Left forelimb (tissue), 1 donor: ENCODE measurements at places on chromosomes 4 and X.

DNA sequence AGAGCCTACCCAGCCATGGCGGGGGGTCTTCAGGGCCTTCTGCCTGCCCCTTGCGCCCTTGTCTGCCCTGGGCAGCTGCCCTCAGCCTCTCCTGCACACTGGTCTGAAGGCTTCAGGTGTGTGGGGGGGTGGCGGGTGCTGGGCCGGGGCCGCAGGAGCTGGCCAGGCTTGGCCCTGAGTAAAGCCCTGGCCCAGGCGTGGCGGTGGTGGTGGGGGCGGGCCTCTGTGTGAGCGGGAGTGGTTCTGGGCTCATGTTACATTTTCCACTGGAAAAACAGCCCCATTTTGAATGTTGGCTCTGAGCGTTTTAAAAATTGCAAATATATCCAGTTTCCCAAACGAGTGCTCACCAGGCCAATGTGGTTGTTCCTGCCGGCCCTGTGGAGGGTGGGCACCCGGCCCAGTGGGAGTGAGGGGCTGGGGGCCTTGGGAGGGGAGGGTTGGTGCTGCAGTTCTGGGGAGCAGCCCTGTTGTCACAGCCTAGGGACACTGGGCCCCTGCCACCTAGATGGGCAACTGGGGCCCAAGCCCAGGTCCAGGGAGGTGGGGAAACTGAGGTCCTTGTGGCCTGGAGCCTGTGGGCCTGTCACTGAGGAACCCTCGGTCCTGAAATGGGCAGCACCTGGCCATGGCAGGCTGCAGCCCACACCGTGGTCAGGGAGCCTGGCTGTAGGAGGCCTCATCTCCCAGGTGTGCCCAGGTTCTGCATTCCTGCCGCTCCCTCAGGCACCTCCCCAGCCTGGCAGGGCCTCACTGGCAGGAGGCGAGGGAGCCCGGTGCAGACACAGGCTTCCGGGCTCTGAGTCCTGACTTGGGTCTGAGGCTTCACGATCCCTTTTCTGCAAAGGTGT is 28.3 kb downstream of the FGFRL1 start:
- DNase-seq: no peak

DNA sequence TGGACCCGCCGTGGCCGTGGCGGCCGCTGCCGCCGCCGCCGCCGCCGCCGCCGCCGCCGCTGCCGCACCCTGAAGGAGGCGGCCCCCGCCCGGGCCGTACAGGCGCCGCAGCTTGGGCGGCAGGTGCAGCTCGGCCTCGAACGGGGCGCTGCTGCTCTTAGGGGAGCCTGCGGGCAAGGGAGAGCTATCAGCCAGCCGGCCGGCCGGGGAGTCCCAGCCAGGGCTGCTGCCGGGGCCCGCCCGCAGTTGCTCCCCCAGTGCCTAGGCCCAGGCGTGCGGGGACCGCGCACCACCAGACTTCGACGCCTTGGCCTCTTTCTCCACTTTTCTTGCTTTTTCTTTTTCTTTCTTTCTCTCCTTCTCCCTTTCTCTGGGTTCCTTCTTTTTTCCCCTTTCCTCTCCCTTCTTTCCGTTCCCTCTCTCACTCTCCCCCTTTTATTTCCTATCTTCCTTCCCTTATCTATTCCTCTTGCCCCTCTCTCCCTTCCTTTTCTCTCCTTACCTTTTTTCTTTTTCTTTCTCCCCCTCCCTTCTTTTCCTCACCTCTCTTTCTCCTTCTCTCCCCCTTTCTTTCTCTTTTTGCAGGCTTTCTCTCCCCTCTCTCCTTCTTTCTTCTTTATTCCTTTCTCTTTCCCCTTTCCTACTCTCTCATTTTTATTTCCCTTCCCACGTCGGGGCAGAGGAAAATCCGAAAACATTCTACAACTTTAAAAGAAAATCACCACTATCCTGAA is 2.0 kb downstream of the ARX start:
- no peak for DNase-seq

DNA sequence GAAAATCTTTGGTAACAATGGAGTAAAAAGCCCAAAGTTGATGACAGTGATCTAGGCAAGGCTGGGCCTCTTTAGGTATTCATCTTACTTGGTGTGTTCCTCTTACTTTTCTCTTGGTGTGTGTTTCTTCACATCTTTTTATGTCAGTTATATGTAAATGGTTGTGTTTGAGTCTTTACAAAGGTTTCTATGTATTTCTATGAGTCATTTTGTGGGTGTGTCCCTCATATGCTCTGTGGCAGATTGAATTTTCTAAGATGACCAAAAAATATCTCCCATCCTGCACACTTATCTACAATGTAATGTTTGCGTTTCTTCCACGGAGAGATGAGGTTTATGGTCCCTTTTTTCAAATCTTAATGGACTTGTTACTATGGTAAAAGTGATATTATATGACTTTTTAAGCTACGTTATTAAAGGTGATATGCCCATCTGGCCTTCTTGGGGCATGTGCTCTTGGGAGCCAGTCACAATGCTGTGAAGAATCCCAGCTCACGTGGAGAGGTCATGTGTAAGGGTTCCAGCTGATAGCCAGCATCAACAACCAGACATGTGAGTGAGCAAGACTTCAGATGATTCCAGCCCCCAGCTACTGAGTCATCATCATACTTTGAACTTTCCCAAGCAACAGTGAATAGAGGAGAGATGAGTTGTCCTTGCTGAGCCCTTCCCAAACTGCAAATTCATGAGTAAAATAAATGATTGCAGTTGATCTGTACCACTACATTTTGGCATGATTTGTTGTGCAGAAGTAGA is 126.9 kb downstream of the CBLL2 start:
- DNase-seq: no peak

GRCh38 chr4:35689870-35690269 is 554.4 kb downstream of the ARAP2 start:
- DNase-seq: no peak

DNA sequence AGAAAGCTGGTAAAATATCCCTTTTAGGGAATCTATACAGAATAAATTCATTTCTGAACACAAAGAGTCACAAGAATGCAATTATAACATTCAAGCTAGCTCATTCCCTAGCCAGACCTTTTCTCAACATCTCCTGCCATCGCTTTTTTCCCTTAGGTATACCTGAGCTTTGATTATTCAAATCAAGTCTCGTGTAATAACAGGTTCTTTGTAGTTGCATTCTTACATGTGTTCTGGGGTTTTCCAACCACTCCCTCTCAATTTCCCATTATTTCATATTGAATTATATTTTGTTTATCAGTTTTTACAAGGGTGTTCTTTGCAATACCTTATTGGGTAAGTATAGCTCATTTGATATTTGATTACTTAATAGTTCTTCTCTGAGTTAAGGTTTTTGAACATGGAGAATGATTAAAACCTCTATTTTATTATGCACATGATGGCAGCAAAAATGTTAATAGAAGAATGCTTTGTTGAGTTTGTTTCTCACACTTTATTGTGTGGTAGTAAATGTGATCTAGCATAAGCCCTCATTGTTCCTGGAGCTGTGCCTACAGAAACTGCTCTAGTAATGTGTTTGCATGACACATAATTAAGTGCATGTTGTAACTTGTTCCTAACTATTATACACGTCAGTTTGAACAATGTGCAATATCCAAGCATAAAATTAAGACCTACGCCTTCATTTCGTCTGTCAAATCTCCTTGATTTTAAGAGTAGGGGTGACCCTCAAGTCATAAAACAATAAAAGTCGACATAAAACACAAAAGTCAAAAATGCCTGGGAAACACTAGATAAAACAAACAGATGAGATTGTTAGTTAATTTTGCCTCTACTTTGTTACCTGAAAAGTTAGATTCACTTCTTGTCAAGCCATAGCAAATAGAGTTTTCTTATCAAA is 124.0 kb upstream of the POF1B start:
- DNase-seq: no peak

- DNase-seq: no peak
Measured at GRCh38 chr4:4542774-4543485, 1.1 kb upstream of the STX18 start.

DNA sequence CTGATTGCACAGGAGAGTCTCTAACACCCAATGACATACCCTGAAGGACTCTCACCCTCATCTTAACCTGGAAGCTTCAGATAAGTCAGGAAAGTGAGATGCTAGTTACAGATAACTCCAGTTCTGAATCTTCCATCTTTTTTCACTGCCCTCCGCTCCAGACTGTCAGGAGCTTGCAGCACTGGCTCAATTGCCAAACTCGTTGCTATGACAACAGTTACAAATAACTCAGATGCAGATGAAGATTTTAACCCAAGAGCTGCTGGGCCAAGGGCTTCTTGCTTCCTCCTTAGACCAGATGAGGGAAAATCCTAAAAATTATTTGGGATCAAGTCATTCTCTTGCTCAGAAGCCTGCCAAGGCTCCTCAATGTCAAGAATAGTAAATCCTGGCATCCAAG is 109.1 kb upstream of the HUWE1 start:
- DNase-seq: no peak

GRCh38 chr4:123168812-123169211 is 227.8 kb upstream of the SPRY1 start:
- no peak for DNase-seq
